ENCODE measurements at places on chromosomes 7 and 10. TPM values are rescaled to one million over a fixed set of nuclear protein-coding genes. Genes with fewer than 3 reads are reported as not detected.

DNA sequence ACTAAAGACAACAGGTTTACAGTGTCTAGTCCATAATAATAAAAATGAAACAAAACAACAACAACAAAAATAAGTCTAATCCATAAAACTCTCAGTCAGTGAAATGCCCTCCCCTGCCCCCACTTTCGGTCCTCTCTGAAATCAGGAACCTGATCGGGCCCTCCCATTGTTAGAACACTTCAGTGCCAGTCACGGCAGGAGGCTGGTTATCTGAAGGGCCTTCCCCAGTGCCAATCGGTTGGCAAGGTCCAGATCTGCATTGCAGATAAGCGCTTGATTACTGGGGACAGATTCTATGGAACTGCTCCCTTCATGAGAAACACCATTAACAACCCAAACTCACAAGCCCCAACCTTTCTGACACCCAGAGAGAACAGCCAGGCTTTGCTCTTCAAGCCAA lies 72.2 kb upstream of the EEPD1 start:
- no peak for DNase-seq

GRCh38 chr7:18573410-18574234 lies 78.1 kb downstream of the HDAC9 start:
- no peak for DNase-seq

The LAMB1 gene
- not detected for total RNA-seq

The SPDYE16 gene
- not detected for total RNA-seq

- DNase-seq = no peak
These were observed 114.0 kb upstream of the CNTNAP2 start for GRCh38 chr7:146002431-146003078.

- DNase-seq = no peak
These were observed 43.7 kb downstream of the ELFN1 start for GRCh38 chr7:1713502-1714484.
